ENCODE measurements at places on chromosomes 11 and 22. TPM values are rescaled to one million over a fixed set of nuclear protein-coding genes. Genes with fewer than 3 reads are reported as not detected.

Gene TRMT112
- total RNA-seq: 206 TPM

Gene TEX54
- total RNA-seq: not detected

Gene OR4C5
- total RNA-seq: not detected

Gene MUS81
- total RNA-seq: 23.7 TPM

Gene FOLR1
- not detected for total RNA-seq

DNA sequence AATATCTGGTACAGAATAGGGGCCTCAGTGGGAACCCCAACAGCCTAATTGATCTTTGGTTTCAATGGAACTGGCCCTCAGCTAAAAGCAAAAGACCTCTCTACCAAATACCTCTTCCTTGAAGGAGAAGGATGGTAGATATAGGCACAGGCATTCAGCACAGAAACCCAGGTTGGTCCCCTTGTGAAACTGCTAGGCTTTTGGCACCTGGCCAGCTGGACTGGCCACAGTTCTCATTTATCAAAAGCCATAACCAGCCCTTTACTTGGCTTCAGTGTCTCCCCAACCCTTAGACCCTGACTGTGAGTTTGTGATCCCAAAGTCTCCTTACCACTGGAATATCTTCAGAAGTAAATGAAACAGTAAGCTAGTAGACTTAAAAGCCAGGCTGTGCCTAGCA is 152.9 kb downstream of the TENM4 start:
- H3K36me3 ChIP-seq: no peaks in the 10 kb centered on the region
- no peaks in the 10 kb centered on the region for H3K27me3 ChIP-seq
- no peak overlapping the region for H3K27ac ChIP-seq
- H3K4me3 ChIP-seq: no peak overlapping the region
- no peak for DNase-seq

- H3K4me3 ChIP-seq: no peak overlapping the region
- no peak overlapping the region for H3K27ac ChIP-seq
- DNase-seq: no peak
- H3K36me3 ChIP-seq: no peaks in the 10 kb centered on the region
- H3K4me1 ChIP-seq: no peaks in the 10 kb centered on the region
- H3K27me3 ChIP-seq: no peaks in the 10 kb centered on the region
Measured at GRCh38 chr11:45551191-45551713, 114.2 kb downstream of the CHST1 start.

- H3K4me3 ChIP-seq: no peak overlapping the region
- peaks cover 15% of the 10 kb centered on the region for H3K36me3 ChIP-seq
- H3K4me1 ChIP-seq: peaks cover 5% of the 10 kb centered on the region
Measured at GRCh38 chr11:106087815-106088435, 10.5 kb downstream of the AASDHPPT start.

GRCh38 chr11:74970852-74971395 is 17.8 kb upstream of the NEU3 start:
- H3K4me1 ChIP-seq: no peaks in the 10 kb centered on the region
- H3K4me3 ChIP-seq: no peak overlapping the region
- H3K36me3 ChIP-seq: peaks cover 29% of the 10 kb centered on the region
- no peak overlapping the region for H3K27ac ChIP-seq
- DNase-seq: no peak

DNA sequence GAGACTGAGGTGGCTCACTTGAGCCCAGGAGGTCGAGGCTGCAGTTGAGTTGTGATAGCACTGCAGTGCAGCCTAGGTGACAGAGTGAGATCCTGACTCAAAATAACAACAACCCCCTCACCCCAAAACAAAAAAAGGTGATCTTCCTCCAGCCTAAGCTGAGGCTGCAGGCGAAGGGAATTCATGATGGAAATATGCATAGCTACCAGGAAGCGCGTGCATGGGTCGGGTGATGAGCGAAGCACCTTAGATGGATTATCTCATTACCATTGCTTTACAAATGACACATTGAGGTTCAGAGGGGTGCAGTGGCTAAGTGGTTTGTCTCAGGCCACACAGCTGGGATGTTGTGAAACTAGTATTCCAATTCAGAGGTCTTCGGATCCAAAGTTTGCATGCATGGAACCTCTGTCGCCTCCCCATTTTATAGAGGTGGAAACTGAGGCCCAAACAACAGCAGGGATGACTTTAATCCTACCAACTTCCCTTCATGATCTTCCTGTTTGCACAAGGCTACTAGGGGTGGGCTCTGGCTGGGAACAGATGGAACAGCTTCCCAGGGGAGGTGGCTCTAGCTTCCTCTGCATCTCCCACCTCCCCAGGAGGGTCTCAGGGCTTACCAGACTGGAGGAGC is 4.6 kb downstream of the SLC29A2 start:
- no peak overlapping the region for H3K27ac ChIP-seq
- peaks cover 7% of the 10 kb centered on the region for H3K4me1 ChIP-seq
- no peaks in the 10 kb centered on the region for H3K36me3 ChIP-seq
- DNase-seq: no peak
- H3K4me3 ChIP-seq: no peak overlapping the region

- peak; percentile 11 for DNase-seq
- H3K4me3 ChIP-seq: no peak overlapping the region
- H3K4me1 ChIP-seq: peaks cover 13% of the 10 kb centered on the region
- no peaks in the 10 kb centered on the region for H3K36me3 ChIP-seq
- peaks cover 11% of the 10 kb centered on the region for H3K27me3 ChIP-seq
Measured at GRCh38 chr11:45048870-45049691, 97.4 kb upstream of the PRDM11 start.

DNA sequence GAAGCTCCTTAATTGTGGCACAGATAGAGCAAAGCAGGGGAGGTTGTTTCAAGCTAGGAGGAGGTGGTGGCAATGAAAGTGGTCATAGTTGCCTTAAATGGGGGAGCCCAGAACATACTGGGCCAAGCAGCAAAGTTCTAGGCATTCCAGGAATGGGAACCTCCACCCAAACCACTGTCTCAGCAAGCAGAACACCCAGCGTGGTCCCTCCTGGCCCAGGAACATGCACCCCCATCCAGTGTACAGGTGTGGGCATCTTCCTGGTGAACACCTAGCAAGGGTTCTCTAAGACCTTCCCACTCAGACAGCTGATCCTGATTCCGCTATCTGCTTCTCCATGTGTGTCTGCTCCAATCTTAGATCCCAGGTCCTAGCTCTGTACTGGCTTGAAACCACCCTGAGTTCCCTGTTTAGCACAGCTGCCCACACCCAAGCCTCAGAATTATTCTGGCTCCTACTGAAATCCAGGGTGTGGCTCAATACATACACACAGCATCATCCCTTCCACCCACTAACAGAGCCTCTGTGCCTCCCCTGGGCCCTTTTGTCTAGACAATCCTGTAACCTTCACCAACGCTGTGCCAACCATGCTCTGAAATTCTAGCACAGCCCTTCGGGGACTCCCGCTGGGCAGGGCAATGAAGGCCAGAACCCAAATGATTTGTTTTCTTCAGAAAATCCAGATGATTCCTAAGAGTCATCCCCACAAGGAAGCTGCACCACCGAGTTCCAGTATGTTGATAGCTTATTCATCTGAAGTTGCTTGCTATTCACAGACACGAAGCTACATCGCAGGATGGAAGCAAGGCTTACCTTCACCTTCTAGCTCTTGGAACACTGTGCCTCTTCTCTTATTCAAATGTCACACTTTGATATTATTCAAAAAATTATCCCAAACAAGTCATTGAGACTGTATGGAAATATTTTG is 76.6 kb downstream of the ABTB2 start:
- no peaks in the 10 kb centered on the region for H3K36me3 ChIP-seq
- no peaks in the 10 kb centered on the region for H3K4me1 ChIP-seq
- peaks cover 17% of the 10 kb centered on the region for H3K27me3 ChIP-seq
- H3K27ac ChIP-seq: no peak overlapping the region
